ENCODE measurements at places on chromosomes 11 and 22. TPM values are rescaled to one million over a fixed set of nuclear protein-coding genes. Genes with fewer than 3 reads are reported as not detected.

GRCh38 chr11:2263071-2263565, 7.3 kb downstream of the ASCL2 start:
- DNase-seq = no peak

DNA sequence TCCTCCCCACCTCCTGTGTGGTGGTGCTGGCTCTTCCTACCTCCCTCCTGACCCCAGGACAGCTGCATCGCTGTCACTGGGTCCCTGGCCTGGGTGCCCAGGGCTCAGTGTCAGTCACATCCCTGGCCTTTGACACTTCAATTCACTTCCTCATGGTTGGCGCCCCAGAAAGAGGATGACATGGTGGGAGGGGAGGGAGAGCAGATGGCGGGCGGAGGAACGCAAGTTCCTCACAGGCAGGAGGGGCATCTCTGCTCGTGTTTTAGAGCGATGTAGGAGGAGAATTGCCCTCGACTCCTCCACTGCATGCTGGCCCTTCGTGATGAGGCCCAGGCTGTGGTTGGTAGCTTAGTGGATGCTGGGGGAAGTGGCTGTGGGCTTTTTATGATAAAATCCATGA, 35.1 kb upstream of the KRTAP5-7 start:
- no peak for DNase-seq

DNA sequence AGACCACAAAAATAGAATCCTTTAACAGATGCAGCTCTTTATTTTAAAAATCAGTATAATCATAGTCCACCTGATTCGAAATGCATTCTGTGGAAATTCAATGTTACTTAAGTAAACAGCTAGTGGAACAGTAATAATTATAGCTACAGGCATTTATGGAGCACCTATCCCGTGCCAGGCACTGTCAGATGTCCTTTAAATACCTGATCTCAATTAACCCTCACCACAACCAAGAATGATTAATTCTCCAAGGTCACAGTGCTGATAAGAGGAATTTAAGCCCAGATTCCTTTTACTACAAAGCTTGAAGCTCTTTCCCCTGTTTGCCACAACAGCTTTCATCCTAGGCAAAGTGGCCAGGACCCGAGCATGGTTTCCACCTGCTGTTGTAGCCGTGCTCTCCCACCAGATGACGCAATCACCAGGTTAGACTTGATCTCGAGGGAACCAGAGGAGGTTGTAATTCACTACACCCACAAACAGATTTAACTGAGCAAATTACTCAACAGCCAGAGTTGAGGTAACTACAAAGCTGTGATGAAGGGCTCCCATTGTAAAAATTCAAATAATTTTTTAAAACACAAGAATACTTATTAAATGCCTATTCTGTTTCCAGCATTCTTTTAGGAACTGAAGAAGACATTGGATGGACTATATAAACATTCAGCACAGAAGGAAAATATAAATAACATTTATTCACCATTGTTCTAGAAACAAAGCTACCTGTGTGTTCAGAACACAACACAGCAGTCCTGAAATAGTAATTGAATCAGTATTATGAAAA, 10.3 kb downstream of the PRDM10 start:
- peak; percentile 36 for DNase-seq

- DNase-seq = no peak
Measured at GRCh38 chr11:120660024-120660565, 148.5 kb downstream of the GRIK4 start.

GRCh38 chr11:64762674-64763525, 3.1 kb upstream of the PYGM start:
- peak; percentile 59 for DNase-seq

- peak; percentile 60 for DNase-seq
Measured at GRCh38 chr11:46916286-46917108, 1.9 kb downstream of the LRP4 start.

Gene TMEM41B
- 33.6 TPM for total RNA-seq

Gene CNGA4
- total RNA-seq = not detected

Gene FIBIN
- 40.8 TPM for total RNA-seq

All from HFFc6 (cell line).